Sigmoid colon (tissue), 7 donors: ENCODE measurements at places on chromosomes 2 and 18. TPM values are rescaled to one million over a fixed set of nuclear protein-coding genes. Genes with fewer than 3 reads are reported as not detected.

EMILIN2 gene
- total RNA-seq: 11.8 TPM

FAM110C gene
- 0.41 TPM for total RNA-seq

SNED1 gene
- total RNA-seq: 37.1 TPM

HOXD10 gene
- total RNA-seq: 16.6 TPM

XDH gene
- not detected for total RNA-seq

GRCh38 chr2:68732036-68732932 is 2.3 kb upstream of the ARHGAP25 start:
- DNase-seq: no peak

GRCh38 chr18:33697498-33697897 is 119.5 kb downstream of the ASXL3 start:
- DNase-seq: no peak

DNA sequence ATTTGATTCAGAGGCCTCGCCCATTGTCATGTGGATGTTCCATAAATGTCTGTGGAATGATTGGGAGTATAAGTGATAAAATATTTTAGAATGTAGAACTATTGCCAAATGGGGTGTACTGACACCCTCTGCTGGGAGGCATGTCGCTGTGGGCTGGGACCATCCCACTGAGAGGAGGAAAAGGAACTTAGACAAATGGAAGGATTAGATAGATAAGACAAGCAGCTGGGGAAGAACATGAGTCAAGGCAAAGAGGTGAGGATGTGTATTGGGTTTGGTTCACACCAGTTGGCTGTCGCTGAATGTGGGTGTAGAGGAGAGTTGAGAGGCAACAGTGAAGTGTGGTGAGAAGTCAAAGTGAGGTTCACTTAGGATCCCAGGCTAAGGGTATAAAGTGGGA is 4.0 kb downstream of the C2orf74 start:
- no peak for DNase-seq

- DNase-seq: no peak
These were observed 800.1 kb downstream of the SATB2 start for GRCh38 chr2:198657512-198658121.

DNA sequence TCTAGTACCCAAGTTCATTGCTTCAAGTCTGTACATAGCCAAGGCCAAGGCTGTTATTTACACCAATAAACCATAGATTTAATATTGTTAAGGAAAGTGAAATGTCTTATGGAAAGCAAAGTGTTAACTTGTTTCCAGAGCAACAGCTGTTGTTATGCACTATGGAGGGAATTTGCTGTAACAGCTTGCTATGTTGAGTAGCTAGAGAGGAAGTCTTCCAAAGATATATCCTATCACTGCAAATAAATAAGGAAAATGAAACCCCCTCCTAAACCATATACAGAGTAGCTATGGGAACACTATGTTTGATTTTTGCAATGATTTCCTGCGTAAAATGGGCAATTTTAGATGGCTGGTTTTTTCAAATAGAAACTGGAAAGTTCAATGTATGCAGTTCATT is 21.1 kb downstream of the TMEM182 start:
- DNase-seq: no peak

DNA sequence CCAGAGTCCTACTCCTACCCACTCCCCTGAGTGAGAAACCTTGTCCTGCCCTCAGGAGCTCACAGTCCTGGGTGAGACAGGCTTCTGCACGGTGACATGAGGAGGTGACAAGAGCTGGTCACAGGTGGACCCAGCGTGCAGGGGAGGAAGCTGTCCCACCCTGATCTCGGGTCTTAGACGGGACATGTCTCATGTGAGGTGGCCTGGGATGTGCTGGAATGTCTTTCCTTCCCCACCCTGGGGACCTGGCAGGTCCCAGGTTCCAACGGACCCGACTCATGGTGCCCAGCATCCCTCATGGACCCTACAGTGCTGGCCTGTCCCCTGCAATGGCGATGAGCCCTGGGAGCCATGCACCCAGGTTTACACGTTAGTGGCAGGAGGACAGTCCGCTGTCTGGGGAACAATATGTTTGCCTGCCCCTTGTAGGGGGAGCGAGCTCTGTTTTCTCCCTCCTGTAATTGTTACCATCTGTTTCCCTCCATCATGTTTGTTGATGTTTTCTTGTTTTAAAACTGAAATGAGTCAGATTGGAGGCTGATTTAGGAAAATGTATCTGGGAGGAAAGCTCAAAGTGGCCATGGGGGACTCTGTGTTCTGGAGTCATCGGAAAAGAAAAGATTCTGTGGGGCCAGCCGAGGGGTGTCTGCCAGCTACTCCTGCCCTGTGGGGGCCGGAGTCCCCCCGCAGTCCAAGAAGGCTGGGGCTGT is 238.1 kb downstream of the KLHL29 start:
- peak; percentile 57 for DNase-seq

- no peak for DNase-seq
These were observed 139.8 kb upstream of the HS6ST1 start for GRCh38 chr2:128458505-128458904.

DNA sequence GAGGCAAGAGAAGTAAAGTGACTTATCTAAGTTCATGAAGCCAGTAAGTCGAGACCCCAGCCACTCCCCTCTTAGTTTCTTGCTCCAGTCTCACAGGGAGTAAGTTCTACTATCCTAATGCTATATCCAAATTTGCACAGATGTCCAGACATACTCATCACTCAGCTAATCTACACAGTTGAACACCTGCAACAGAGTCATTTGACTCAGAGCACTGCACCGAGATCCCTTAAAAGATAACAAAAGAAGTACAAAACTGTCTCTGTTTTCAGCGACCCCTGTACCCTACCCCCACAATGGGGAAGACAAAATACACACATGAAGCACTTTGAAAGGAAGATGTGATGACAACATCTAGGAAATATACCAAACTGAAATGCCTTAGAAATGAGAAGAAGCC is 22.6 kb upstream of the CCDC141 start:
- no peak for DNase-seq

DNA sequence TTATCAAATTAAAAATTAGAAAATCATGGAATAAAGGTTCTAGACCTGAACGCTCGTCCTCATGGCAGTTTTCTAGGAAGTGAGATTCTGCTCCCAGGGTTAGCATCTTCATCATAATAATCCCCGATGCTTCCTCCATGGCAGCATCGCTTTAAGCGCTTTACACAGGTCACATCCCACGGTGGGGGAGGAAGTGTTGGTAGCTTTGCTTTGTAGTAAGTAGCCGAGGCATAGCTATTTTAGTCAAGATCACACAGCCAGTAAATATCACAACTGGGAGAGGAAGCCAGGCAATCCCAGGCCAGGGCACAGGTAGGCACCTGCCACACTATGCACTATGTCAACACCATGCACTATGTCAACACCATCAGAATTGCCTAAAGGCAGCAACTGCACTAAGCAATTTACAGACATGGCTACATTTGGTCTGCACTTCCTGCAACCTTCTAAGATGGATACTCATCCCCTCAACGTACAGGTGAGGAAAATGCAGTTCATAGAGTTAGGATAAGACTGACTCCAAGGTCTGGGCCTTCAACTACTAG is 205.5 kb downstream of the FBXO15 start:
- DNase-seq: no peak

GRCh38 chr2:148971547-148971946 is 67.0 kb upstream of the LYPD6B start:
- no peak for DNase-seq

GRCh38 chr2:204542982-204543608 is 2.2 kb upstream of the PARD3B start:
- no peak for DNase-seq

DNA sequence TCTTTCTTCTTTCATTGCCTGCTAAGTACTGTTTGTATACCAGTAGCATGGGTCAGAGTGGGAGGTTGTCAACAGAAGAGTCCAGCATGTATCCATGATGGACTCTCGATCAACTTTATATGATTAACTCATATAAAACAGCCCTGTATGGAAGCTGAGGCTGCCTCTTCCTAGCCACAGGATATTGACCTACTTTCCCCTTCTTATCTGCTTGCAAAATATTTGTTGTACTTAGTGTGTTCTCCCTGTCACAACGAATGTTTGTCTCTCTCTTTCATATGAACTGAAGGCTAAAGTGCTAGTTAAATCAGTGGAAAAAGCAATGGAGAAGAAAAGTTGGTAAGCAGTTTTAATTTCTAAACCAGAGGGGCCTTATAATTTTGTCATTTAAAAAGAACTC is 17.8 kb downstream of the MYO1B start:
- no peak for DNase-seq

DNA sequence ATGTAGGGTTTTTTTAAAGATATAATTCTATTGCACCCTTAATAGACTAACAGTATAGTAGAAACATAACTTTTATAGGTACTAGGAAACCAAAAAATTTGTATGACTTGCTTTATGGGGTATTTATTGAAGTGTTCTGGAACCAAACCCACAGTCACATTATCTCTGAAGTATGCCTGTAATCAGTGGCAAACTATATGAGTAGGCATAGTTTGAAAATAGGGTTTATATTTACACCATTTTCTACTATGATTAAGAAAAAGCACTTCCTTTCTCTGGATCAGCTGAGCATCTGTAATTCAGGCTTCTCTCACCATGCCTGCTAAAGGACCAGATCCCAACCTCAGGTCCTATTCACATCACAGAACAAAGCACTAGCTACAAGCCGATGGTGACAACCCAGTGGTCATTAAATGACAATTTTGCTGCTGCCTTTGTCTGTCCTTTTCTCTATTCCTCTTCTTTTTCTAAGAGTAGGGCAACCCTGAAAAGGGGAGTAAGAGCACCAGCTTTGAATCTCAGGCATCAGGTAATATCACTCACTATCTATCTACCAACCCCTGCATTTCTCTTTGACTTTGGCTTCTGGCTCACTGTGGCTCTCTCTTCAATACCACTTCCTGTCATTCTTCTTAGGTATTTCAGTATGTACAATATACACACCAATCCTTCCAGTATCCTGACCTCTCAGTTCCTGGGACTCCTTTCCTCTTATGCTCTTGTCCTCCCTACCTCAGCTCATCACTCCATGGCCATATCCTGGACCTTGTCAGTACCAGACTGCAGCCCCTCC is 14.4 kb downstream of the NEMP2 start:
- no peak for DNase-seq

DNA sequence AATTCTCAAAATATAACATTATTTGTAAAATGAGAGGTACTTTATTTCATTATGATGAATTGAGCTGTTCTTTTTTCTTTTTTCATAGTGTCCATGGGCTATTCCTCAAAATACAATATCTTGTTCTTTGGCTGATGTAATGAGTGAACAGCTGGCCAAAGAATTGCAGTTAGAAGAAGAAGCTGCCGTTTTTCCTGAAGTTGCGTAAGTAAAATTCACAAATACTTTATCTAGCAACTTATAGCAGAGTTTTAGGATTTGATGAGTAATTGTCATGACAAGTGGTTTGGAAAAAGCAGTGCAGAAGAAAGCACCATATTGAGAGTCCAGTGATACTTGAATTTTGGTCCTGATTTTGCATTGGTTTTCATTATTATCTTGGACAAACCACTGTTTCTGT is 9.8 kb downstream of the RIOK3 start:
- no peak for DNase-seq

- no peak for DNase-seq
These were observed 787 bp downstream of the ERBB4 start for GRCh38 chr2:212537726-212538304.

GRCh38 chr2:71882236-71882946 is 265.3 kb downstream of the CYP26B1 start:
- DNase-seq: no peak

- DNase-seq: peak; percentile 42
These were observed 57.7 kb upstream of the PXDN start for GRCh38 chr2:1802046-1802445.

GRCh38 chr2:21772624-21773023 is 648.9 kb downstream of the TDRD15 start:
- DNase-seq: no peak

- DNase-seq: no peak
These were observed 36.2 kb downstream of the ASB1 start for GRCh38 chr2:238462782-238463396.

DNA sequence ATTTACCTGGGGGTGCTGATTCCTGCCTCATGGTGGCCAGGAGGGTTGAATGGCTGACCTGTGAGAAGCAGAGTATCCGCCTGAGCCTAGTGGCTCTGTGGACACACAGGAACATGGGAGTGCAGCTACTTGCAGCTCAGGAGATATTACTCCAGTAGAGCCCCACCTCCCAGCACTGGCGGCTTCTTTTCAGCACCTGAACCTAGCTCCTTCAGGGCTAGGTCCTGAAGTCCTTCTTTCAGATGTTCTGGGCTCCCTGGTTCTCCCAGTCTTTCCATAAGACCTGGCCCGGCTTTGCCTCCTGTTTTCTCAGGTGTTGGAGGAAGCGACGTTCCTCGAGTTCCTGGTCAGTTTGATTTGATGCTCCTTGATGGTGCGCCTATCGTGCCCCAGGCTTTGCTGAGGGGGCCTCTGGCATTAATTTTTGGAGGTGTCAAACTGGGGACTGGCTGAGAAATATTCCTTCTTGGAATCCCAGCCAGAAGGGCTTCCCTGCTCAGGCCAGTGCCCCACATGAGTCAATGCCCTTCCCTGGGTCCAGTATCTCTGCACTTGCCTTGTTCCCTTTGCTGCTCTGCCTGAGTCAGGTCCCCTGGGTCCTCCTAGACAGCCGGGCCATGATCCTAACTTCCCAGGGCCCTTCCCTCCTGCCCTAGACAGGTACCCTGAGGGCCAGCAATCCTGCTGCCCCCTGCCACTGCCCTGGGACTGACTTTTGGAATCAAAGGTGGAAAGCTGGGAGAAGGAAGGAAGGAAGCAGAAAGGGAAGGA is 110.7 kb upstream of the HAAO start:
- DNase-seq: peak; percentile 53

GRCh38 chr2:104641786-104642185 is 212.1 kb upstream of the POU3F3 start:
- DNase-seq: no peak

DNA sequence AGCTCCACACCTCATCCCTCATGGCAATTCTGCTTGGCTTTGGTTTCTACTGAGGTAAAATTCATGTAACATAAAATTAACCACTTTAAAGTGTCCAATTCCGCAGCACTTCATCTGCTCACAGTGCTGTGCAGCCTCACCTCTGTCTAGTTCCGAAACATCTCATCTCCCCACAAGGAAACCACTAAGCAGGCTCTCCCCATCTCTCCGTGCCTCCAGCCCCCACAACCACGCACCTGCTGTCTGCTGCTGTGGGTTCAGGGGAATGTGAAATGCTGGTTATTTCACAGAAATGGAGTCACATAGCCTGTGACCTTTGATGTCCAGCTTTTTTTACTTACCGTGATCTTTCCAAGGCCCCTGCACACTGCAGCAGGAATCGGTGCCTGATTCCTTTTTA is 7.7 kb upstream of the GPC1 start:
- DNase-seq: no peak
